Stimulated activated CD4-positive, alpha-beta T cell treated with anti-CD3 and anti-CD28 coated beads, Interleukin-4, amount 100 ng/mL, for 1 hour (primary cell): ENCODE measurements at places on chromosomes 5 and 9.

DNA sequence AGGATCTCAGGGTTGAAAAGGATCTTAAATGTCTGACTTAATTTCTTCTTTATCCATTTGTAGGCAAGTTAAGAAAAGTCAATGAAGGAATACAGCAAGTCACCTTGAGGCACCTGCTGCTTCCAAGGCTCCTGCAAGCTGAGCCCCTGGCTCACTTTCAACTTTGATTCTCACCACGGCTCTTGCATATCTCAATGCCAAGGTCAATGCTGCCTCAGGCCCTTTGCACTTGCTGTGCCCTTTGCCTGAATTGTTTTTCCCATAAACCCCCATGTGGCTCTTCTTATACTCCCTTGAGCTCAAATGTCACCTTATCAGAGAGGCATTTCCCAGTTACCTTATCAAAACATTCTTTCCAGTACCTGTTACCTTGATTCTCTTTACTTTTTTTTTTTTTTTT, 144.3 kb upstream of the RAPGEF1 start:
- DNase-seq, result no peak

GRCh38 chr5:149959406-149960236, 937 bp upstream of the SLC26A2 start:
- peak; percentile 29 for DNase-seq

DNA sequence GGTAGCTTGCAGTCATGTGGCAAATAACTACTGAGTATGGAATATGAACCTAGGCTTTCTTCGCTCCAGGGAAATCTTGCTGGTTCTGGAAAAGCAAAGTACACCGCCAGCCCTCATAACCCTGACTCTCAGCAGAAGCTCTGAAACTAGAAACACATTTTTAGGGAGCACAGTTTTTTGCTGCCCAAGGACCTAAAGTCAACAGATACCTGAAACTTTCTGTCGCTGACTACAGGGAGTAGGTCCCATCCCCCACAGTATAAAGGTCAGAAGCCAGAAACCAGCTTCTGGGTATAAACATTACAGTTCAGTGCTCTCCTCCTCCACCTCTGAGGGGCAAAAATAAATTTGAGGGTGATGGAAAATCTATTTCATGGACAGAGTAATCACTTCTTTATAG, 3.0 kb downstream of the ATOX1 start:
- no peak for DNase-seq

DNA sequence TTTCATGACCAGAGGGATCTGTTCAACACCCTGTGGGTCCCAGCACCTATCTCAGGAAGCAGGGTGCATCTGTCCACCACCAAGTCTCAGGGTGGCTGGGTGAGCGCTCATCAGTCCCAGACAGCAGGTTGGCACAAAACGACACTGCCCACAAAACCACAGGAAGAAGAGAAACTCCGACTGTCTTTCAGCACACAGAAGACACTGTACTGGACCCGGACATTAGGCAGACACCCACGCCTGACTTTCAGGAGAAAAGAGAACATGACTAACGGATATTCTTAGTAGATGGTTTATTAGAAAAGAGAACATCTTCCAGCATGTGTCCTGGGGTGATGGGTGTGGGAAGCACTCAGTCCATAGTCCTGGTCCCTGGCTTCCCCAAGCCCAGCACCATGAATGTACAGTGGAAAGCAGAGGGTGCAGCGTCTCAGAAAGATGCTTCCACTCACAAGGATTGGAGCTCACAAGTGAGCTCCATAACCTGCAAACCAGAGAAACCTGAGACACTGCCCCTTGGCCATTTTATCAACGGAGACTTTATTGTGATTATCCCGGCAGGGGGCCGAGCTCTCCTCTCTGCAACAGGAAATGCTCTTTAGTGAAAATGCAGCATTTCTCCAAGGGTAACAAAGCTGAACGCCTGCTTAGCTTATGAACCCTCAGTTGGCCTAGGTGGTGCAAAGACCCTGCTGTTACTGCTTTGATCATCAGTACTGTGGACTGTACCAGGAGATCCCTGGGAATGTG, 35.8 kb upstream of the LCP2 start:
- DNase-seq, result peak; percentile 54

DNA sequence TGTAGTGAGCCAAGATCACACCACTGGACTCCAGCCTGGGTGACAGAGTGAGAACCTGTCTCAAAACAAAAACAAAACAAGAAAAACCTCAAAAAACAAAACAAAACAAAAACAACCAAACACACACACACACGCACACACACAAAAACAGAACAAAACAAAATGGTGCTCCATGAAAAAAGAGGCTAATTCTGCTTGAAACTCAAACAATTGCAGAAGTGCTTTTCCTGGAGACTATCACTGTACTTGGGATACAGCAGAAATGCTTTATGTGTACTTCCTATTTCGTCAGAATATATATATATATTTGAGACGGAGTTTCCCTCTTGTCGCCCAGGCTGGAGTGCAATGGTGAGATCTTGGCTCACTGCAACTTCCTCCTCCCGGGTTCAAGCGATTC, 49.9 kb upstream of the HSPA9 start:
- DNase-seq, result no peak

DNA sequence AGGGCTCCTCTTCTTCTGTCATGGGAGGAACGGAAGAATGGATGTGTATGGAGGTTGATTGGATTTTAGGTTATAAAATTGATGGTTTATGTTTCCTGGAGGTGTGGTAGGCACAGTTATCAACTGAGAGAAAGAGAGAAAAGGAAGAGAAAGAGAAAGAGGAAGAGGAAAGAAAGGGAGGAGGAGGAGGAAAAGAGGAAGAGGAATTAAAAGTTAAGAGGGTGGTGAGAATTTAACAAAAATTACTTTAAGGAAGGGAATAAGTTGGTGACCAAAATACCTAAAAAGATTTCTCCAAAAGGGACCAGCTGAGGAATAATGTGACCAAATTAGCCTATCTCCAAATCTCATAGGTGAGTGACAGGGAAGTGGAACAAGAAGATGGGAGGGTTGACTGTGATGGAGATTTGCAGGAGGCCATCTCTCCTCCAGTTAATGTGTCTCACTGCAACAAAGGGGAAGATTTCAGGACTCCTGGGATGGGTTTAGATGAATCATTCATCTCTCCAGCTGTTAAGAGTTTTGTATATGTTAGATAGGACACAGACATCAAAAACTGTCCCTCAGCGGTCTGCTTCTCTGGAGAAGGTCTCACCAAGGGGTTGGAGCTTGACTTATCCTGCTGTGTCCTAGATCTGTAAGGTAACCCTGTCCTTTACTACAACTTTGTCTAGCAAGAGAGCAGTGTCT, 76.0 kb upstream of the TMC1 start:
- no peak for DNase-seq

DNA sequence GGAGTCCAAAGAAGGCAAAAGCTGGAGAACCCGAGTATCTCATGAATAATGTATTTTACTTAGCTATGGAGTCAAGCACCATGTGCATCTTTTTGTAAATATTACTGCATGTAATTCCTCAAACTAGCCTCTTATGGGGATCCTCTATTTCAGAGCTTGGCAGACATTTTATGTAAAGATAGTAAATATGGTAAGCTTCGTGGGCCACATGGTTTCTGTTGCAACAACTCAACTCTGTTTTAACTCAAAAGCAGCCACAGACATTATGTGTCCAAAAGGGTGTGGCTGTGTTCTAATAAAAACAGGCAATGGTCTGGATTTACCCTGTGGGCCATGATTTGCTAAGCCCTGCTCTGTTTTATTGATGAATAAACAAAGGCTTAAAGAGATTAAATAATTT, 17.3 kb downstream of the DAPK1 start:
- DNase-seq, result no peak

DNA sequence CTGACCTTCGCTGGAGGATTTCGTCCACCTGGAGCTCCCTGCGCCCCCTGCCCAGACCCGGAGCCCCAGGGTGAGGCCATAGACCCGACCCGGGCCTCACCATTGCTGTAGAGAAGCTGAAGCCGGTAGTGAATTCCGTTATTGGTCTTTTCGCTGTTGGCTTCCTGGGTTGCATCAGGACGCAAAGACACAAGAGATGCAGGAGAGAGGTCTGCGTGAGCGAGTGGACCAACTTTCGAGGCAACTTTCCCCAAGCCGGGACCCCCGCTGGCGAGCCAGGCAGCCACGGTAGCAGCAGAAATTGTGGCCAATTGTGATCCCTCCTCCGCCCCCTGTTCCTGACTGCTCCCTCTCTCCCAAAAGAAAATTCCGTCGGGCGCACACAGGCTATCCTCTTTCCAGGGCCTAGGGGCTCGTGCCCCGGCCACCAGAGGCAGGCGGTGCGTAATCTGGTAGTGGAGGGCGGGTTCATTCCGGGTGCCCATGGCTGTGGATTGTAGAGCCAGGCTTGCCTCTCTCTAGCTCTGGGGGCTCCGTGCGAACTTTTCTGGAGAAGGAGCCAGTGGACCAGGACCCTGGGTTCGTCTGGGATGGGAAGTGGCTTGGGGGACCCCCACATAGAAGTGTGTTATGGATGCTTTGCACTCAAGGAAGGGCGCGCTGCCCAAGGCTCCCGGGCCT, 3.3 kb downstream of the EBF1 start:
- DNase-seq, result no peak

GRCh38 chr5:172364773-172365172, 81.2 kb upstream of the UBTD2 start:
- DNase-seq, result no peak

- peak; percentile 26 for DNase-seq
Measured at GRCh38 chr5:124651663-124652513, 94.6 kb downstream of the ZNF608 start.

- DNase-seq, result no peak
Measured at GRCh38 chr9:37927601-37928551, 23.9 kb upstream of the SLC25A51 start.

DNA sequence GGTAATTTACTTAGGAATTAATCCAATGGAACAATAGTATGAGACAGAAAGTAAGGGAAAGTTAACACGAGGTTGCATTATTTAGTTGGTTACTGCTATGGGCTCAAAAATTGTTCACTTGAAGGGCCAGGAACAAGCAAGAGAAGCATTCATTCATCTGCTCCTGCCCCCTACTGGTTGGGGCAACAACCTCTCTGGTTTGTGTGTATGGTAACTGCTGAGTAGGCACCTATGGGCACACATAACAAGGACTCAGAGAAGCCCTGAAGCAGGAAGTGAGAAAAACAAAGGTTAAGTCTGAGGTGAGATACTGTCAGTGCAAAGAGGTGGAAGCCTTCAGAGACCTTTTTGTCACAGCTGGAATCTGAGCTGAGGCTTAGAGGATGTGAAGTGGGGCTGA, 34.4 kb upstream of the RANBP6 start:
- no peak for DNase-seq

DNA sequence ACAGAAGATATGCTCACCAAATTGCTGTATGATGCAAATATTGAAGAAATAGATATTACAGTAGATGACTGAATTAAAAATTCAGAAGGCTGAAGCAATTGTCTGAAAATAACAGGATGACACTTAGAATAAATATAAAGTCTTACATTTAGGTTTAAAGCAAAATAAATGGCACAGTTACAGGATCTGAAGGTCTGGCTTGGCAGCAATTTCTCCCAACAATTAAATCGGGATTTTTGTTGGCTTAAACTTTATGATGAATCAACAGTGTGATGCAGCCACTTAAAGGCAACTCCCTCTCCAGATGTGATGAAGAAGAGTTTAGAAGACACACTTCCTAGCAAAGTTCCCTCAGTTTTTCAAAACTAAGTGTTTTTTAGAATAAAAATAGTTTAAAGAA, 80.5 kb downstream of the NREP start:
- DNase-seq, result no peak

GRCh38 chr9:95845751-95846150, 29.7 kb upstream of the ERCC6L2 start:
- DNase-seq, result no peak

DNA sequence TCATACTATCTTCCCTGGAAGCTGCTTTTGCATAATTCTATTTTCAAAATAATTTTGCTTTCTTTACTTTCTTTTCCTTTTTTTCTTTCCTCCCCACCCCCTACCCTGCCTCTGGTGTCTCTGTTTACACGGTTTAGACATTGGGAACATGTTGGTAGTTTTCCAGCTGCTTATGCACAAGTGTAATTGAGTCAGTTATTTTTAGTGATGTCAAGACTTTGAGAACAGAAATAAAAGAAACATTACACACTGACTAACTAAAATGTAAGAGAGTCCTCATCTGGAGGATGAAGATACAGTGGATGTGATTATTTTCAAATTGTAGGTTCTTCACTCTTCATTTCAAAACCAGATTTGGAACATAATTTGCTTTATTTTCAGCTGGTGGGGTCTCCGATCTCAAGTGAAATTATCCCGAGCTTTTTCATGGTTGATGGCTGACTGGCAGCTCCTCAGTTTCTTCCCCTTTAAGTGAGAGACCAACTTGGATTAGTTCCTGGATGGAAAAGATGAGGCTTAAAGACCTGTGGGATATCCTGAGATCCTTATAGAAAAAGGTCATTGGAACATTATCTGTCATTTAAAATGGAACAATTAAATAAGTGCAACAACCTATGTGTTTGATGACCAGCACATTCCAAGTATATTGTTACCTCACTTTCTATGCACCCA, 154.4 kb upstream of the ZNF462 start:
- no peak for DNase-seq
